ENCODE measurements at places on chromosomes 2 and 18.

DNA sequence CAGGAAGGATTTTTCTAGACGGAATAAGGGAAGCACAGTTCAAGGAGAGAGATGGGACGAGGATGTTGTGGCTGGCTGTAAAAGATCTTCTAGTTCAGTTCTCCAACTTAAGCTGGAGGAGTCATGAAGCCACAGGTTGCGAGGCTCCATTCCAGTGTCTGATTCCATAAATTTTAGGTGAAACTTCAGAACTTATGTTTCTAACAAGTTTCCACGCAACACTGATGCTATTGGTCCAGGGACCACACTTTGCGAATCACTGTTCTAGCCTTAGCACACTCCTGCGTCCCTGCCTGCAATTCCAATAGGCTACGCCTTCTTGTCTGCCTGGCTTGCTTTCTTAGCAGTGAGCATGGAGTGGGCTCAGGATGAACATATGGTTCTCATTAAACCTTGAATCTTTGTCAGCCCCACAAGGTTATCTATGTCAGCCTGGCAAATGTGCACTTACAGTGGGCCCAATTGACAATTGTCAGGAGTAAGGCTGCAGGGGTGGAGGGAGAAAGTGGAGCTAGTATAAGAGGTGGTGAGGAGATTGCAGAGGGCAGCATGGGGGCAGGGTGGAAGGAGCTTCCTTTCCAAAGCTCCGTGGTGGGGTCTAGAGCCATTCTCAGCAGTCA is 438.1 kb upstream of the ST6GAL2 start:
- DNase-seq, result no peak

DNA sequence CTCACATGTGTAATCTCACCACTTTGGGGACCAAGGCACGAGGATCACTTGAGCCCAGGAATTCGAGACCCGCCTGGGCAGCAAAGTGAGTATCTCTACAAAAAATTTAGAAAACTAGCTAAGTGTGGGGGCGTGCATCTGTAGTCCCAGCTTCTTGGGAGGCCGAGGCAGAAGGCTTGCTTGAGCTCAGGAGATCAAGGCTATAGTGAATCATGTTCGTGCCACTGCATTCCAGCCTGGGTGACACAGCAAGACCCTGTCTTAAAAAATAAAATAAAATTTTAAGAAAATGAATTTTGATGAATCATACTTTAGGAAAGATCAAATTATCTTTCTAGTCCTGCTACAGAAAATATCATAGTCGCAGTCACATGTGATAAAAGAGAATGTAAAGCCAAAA is 46.9 kb downstream of the CABYR start:
- DNase-seq, result no peak

DNA sequence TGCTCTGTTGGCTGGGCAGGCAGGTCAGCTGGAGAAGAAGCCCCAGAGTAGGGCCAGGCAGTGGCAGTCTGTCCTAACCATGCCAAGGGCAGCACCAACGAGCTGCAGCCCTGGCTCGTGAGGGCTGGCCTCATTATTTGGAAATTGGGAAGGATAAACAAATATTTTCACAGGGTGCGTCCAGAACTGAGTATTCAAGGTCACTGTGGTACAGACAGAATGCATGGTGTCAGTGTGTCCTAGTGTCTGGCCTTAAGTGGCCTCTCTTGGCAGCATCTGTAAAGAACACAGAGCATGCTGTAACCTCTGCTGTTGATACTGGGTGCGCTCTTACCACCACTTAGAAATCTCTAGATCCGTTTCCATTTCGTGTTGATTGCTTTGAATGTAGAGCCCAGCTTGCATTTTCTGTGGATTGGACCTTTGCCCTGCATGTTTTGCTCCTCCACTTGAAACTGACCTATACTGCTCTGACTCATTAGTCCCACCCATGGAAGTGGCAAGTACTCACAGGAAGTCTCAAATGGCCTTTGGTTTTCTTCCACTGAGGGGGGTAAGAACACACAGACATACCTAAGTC is 88.2 kb downstream of the GREB1L start:
- no peak for DNase-seq

- no peak for DNase-seq
Observed at GRCh38 chr2:73263540-73264331, 20.5 kb downstream of the FBXO41 start.

- DNase-seq, result no peak
Observed at GRCh38 chr2:197372592-197372991, 62.0 kb upstream of the ANKRD44 start.

DNA sequence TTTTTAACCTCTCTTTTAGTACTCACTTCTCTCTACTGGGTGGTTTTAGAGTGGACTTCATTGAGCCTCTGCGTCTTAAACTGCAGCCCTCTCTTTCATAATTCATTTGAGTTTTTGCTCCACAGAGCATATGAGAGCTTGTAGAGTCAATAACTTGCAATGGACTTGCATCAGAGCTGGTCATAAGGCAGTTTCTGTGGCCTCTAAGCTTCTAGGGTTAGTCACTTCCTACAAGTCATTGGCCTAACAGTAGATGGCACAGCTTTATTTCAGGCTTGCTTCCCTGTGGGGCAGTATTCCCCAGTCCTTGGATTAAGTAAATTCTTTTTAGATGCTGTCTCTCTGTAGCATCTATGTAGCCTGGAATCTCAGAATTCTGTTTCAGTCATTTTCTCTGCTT is 1435.7 kb downstream of the LRP1B start:
- DNase-seq, result no peak

DNA sequence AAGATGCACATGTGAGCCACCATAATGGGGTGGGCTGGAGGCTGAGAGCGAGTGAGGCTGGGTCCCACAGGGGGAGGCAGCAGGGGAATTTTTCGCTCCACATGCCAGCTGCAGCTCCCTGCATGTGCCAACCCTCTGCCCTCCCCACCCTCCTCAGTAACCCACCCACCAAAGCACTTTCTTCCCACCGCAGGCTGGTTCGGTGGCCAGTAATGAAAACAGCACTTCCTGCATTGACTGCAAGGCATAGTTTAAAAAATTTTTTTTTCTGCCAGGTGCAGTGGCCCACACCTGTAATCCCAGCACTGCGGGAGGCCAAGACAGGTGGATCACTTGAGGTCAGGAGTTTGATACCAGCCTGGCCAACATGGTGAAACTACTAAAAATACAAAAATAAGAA is 147.5 kb upstream of the TTC39C start:
- no peak for DNase-seq

DNA sequence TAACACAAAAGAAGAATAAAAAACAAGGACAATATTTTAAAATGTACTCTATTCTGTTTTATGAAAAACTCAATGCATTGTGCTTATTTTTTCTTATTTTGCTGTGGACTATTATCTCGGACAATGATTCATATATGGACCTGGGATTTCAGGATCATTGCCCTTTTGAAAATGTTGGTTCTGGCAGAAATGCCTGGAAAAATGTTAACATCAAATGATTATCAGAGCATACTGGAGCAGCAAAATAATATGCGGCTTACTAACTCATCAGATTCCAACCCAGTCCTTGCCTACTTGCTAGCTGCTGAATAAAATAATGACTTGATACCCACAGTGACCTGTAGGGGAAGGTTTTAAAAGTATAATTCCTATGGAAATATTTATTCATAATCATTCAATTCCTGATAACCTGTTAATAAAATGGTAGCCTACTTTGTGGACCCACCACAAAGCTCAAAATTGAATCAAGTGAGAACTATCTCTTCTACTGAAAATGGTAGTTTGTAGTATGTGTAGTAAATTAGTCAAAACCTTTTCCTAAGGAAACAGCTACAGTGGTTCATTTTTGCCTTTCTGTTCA is 117.4 kb downstream of the NEB start:
- no peak for DNase-seq

- no peak for DNase-seq
Observed at GRCh38 chr18:7516266-7517117, 50.6 kb upstream of the PTPRM start.

- DNase-seq, result no peak
Observed at GRCh38 chr2:24210106-24210455, 35.2 kb downstream of the FAM228A start.

DNA sequence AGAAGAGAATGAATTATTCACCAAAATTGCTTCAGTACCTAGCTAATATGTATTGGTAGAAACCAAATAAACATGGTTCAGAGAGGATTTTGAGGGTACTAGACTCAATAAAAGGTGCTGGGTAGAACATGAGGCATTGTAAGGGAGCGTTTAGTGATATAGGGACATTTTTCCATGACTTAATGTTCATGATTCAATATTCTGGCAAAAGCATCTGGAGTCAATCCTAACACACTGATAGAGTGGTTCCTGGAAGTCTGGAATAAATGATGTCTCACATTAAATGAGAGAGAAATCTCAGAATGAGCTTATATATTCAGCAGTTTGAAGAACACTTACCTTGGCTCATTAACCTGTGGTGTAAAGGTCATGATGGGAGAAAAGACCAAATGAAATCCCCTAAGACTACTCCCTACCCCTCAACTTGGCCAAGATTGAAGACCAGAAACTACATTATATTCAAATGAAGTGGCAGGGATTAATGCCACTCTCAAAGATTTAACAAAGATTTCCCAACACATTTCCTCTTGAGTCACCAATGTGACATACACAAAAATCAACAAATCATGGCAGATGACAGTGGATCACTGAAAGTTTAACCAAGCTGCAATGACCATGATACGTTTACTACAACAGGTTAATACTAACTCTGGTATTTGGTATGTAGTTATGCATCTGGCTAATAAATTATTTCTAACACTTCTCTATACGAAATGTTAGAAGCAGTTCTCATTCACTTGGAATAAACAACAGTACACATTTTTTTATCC is 309.5 kb downstream of the SATB2 start:
- DNase-seq, result no peak

All from iPS-NIHi11 (cell line).